ENCODE measurements at places on chromosomes 5 and 9.

GRCh38 chr9:70073193-70073592, 29.5 kb downstream of the MAMDC2 start:
- DNase-seq = no peak

DNA sequence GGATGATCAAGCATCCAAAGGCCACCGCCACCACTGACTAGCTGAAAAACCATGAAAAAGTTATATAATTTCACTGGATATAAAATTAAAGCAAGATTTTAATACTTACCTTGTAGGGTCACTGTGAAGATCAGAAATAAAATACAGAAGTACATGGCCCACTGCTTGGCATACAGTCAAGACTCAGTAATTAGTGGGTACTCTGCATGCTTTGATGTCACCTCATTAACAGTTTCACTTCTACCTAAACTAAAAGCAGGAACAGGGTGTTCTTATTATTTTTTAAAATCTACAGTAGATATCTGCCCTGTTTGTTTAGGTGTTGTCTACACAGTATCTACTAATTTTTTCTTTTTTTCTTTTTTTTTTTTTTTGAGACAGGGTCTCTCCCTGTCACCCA, 66.4 kb downstream of the NFIB start:
- DNase-seq = no peak

DNA sequence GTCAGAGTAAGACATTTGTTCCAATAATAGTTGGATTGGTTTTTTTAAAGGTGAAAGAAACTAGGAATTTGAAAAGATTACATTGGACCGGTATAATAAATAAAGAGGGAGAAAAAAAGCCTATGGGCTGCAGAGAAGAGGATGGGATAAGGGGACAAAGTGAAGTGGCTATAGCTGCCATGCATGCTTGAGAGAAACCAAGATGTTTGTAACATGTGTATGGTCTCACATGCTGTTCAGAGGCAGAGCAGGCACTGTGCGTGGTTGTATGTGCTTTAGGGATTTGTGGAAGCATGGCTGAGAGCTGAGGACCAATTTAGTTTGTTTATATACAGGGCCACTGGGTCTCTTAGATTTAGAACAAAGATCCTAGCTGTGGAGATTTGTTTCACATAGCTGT, 32.7 kb downstream of the LNPEP start:
- DNase-seq = no peak

GRCh38 chr9:92669527-92669889, 423 bp downstream of the IPPK start:
- no peak for DNase-seq

GRCh38 chr9:121818841-121819427, 167.5 kb downstream of the DAB2IP start:
- DNase-seq = no peak

DNA sequence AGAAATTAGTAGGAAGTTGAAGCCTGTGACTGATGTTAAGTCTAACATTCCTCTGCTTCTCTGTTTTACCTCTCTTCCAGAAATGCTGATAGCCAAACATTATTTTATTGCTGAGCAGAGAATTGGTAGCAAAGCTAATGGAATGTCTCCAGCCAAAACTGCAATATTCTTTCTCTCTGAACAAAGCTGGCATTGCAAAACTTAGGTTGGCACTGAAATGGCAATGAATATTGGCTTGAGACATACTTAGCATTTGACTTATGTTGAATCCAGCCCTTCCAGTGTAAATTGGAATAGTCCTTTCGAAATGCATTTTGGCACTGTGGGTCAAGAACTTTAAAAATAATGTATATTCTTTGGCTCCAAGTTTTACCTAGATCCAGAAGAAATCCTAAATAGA, 21.1 kb downstream of the FAF2 start:
- DNase-seq = no peak

DNA sequence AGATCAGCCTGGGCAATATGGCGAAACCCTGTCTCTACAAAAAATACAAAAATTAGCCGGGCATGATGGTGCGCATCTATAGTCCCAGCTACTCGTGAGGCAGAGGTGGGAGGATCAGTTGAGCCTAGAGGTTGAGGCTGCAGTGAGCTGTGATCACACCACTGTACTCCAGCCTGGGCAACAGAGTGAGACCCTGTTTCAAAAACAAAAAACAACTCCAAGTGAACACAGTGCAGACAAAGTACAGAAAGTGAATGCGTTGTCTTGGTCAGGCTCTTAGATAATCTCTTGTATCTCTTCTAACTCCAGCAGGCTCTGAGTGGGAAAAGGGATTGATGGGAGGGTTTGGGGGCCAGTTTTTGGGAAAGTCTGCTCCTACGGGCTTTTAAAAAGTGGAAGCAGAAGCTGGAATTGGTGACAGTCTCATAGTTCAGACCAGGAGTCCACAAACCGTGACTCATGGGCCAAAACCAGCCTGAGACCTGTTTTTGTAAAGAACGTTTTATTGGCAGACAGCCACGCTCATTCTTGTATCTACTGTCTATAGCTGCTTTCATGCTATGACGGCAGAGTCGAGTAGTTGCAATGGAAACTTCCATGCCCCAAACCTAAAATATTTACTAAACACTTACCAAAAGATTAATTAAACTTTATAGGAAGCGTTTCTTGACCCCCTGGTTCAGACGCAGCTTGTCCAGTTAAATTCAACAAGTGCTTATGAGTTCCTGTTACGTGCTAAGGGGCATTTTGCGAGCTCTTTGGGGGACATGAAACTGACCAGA, 32.9 kb downstream of the NDST1 start:
- DNase-seq = no peak

DNA sequence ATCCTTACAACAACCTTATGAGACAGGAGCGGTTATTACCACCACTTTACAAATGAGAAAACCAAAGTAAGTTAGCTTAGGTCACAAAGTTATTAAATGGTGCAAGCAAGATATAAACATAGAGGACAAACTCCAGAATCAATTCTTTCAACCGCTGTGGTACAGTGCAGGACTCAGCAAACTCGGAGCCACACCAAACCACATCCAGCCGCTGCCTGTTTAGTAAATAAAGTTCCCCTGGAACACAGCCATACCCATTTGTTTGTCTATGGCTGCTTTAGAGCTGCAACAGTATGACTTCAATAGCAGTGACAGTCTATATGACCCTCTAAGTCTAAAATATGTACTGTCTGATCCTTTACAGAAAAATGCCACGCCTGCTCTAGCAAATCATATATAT, 1567.2 kb upstream of the WWC1 start:
- DNase-seq = peak; percentile 20

- no peak for DNase-seq
Measured at GRCh38 chr9:105195259-105195658, 49.2 kb upstream of the SLC44A1 start.

GRCh38 chr5:167008705-167009104, 1282.7 kb upstream of the WWC1 start:
- no peak for DNase-seq

DNA sequence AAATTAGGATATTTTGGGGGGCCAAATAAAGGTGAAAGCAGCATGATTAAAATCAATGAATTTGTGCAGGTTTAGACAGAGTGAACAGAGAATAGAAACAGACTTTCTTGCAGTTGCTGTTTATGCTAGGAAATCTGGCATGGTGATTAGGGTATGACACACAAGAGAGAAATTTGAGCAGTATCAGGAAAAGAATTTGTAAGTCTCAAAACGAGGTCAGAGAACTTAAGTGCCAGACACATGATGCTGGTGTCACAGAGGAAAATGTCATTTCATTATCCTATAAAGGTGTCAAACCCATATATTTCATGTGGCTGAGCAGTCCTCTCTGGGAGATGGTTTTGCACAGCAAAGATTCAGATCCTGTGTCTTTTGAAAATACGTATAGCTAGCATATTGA, 15.7 kb downstream of the LVRN start:
- no peak for DNase-seq

- no peak for DNase-seq
Measured at GRCh38 chr9:34139477-34140146, 13.1 kb upstream of the DCAF12 start.

DNA sequence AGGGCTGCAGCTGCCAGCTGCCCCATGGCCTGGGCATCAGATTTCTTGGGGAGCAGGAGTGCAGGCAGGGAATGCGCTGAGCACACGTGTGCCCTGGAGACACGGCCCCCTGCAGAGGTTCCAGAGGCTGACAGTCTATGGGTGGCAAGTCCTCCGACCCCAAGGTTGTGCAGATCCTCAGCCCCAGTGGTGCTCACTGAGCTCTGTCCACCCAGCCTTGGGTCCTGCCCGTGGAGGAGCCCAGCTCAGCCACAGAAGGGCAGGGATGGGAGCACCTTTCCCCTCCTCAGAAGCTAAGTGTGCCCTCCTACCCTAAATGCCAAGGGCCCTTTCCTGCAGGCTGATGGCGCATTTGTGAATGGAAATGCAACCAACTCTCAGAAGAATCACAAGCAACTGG, 341.0 kb downstream of the IRX2 start:
- DNase-seq = no peak

GRCh38 chr5:163766936-163767670, 261.7 kb downstream of the MAT2B start:
- DNase-seq = no peak

- peak; percentile 97 for DNase-seq
Measured at GRCh38 chr9:104319685-104320084, 184.4 kb upstream of the OR13F1 start.

DNA sequence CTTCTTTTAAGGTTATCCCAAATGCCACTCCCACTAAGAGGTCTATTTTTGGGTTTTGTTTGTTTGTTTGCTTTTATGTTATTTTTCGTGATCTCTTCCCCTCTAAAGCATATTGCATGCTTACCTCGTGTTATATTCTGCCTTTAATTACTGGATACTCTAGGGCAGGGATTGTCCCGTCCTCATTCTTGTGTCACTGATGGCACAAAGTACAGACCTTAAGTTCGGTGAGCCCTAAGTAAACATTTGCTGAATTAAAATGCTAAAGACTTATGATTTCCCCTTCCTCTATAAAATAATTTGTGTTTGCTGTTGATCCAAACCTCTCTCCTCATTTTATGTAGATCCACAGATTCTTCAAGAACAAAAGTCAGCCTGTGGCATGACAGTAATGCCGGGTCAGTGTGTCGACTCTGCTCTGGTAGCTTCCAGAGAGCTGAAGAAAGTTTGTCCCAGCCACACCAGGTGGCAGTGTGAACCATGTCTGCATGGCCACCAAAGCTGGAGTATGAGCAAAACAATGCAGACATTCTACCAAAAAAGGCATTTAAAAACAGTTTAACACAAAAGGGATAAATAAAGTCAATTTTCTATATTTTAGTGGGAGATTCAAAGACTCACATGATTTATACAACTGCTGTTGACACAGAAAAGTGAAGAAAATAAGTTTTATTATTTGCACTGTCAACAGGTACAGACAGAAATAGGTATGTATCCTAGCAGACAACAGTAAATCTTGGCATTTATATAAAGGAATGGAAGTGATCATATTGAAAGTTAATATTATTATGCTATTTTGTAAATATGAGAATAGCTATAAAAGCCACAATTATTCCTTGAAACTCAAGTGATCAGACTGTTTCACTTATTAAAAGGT, 17.9 kb upstream of the POC5 start:
- no peak for DNase-seq

GRCh38 chr9:115158661-115159481, 40.9 kb upstream of the TNC start:
- no peak for DNase-seq

GRCh38 chr9:33177086-33177485, 9.9 kb upstream of the B4GALT1 start:
- DNase-seq = no peak

- DNase-seq = no peak
Measured at GRCh38 chr5:111776913-111777781, 20.2 kb upstream of the NREP start.

DNA sequence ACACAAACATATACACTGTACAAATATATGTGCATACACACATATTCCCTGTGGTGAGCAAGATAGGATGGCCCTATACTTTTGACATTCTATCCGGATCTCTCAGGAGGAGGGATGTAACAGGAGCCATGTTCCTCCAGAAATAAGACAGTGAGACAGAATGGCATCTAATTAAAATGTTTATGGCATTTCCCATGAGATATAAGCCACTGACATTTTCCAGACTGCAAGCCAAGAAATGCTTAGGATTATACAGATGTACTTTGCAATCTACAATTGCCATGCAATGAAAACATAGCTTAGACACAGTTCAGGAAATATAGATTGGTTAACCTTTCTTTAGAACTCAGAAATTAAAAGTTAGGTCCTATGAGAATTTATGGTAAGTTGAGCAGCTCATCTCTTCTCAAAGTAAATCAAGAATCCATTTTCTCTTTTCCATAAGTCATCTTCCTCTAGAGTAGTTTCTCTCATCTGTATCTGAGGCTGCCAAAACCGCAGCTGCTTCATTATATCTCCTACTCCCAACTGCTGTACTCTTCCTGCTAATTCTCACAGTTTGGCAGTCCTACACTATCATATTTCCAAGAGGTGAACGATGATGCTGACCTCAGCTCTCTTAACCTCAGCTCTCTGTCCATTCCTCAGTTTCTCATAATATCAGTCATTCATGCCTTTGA, 1719.1 kb downstream of the MAT2B start:
- DNase-seq = no peak

DNA sequence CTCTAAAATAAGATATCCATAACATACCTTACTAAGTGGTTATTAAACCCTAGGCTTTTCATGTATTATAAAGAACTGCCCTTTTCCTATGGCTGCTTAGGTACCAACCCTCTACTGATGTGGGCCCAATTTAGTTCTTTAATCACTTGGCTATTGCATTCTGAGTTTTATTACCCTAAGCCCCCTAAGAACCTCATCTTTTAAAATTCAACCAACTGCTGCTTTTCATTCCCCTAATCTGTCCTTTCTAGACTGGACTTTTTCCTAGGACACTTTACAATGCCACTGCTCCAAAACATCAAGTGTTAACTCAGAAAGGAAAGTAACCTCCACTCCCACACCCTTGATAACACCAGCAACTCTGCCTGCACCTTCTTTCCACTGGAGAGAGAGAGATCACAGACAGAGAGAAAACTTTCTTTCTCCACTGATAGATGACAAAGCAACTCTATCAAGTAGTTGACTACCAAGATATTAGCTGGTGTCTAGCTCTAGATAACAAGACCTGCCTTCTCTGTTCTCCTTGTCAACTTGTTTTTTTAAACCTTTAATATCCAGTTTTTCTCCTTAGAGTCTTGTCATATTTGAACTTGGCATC, 27.3 kb downstream of the ELL2 start:
- no peak for DNase-seq

- no peak for DNase-seq
Measured at GRCh38 chr5:56383761-56384160, 150.6 kb upstream of the ANKRD55 start.

- no peak for DNase-seq
Measured at GRCh38 chr9:114813717-114814418, 8.0 kb upstream of the TNFSF15 start.

GRCh38 chr9:549455-549997, 292.0 kb upstream of the DMRT1 start:
- DNase-seq = no peak

DNA sequence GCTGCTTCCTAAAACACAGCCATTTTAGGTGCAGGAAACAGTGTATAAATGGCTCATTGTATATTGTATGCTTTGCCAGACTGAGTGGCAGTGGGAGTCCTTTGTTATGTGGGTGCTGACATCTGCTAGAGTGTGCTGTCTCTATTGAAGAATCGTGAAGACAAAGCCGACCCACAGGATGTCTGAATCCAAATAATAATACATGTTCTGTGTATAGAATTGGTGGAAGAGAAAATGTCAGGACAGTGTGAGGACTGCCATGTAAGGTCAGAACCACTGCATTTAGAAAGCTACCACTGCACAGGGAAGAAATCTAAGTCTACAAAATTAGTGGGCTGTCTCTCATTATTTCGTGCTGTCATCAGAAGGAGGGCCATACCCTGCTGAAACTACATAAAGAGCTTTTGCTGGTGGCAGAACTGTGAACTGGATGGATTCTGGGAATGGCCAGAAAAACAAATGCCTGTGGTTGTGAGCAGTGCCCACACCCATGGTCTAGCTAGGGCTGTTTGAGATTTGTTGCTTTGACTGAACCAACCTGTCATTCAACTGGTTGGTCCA, 2.5 kb downstream of the IL7R start:
- peak; percentile 50 for DNase-seq
